ELR (cell line): ENCODE measurements at places on chromosomes 7 and 10.

DNA sequence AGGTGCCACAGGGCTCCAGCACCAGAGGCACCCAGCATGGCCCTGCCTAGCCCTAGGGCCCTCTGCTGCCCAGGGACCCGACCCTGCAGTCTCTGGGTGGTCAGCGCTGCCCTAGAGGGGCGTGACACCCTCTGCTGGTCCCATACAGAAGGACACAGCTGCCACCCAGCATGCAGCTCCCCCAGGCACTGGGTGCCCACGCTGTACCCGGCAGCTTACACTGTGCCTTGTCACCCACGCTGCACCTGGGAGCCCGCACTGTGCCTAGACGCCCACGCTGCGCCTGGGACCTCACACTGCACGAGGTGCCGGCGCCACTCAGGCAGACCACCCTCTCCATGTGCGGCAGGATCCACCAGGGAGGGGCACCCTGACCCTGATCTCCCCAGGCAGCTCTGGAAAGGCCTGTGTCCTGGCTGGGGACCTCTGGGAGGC lies 55.2 kb downstream of the PWWP2B start:
- DNase-seq, result no peak

- no peak for DNase-seq
These were observed 10.1 kb downstream of the PSAP start for GRCh38 chr10:71840958-71841335.

GRCh38 chr7:17530741-17531421 lies 232.4 kb downstream of the AHR start:
- DNase-seq, result peak; percentile 51

DNA sequence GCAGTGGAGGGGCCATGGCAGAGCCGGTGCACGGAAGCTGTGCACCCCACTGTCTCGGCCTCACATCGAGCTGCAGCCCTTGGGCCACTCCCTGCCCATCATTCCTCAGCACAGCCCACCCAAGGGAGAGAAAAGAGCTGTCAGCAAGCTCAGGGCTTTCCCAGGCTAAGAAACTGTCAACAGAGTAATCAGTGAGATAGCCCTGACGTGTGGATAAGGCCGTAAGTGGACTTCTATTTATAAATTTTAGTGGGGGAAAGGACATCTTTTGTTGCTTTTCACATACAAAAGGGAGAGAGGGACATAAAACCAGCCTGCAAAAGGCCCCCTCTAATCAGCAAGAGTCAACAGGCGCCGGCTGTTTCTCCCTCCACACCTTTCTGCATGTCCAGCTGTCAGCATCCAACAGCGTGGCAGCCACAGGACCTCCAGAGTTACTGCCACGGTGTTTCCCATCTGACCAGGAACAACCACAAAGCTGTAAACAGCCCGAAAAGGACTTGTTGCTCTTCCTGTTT lies 56.8 kb upstream of the DDC start:
- no peak for DNase-seq

- DNase-seq, result no peak
These were observed 11.4 kb downstream of the PWWP2B start for GRCh38 chr10:132408367-132408781.

DNA sequence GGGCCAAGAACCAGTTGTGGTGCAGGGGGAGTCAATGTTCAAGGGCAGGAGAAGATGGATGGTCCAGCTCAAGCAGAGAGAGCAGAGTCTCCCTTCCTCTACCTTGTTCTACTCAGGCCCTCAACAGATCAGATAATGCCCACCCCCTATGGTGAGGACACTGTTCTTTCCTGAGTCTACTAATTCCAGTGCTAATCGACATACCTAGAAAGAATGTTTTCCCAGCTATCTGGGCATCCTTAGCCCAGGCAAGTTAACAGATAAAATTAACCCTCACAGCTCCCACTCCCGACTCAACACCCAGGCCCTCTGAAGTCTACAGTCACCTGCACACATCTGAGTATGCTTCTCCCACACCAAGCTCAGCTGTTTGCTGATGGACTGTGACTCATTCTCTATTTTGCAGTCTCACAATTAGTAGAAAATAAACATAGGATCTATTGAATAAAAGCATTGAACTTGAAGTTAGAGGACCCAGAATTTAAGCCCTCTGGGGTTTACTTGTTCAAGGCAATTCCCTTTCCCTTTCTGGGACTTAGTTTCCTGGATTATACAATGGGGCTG lies 17.1 kb downstream of the COL13A1 start:
- peak; percentile 59 for DNase-seq

GRCh38 chr10:60406182-60406581 lies 16.5 kb upstream of the ANK3 start:
- DNase-seq, result no peak

DNA sequence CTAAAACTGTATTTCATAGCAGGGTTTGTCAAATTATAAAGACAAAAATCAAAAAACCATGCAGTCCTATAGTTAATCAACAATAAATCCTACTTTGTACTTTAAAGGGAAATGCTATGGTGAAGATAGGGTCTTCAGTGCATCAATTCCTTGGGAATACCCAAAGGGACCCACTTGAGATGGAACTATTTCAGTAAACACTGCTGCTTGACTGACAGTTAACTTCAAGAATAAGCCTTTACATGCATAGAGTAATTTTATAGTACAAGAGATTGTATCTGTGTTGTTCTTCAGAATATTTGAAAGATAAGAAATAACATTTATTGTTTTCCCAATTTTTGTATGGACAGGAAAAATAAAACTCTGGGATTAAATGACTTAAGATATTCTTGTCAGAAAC lies 1179.6 kb downstream of the CNTNAP2 start:
- DNase-seq, result no peak

- no peak for DNase-seq
These were observed 299.4 kb downstream of the LRRTM3 start for GRCh38 chr10:67225226-67225625.

- DNase-seq, result no peak
These were observed 70.8 kb upstream of the ZNF92 start for GRCh38 chr7:65302883-65303282.

DNA sequence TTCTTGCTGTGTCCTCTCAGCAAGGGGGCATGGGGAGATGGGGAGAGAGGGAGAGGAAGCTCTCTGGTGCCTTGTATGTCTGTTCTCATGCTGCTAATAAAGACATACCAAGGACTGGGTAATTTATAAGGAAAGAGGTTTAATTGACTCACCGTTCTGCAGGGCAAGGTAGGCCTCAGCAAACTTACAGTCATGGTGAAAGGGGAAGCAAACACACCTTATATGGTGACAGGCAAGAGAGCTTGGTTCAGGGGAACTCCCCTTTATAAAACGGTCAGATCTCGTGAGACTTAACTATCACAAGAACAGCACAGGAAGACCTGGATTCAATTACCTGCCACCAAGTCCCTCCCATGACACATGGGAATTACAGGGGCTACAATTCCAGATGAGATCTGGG lies 464.7 kb upstream of the CELF2 start:
- DNase-seq, result no peak

DNA sequence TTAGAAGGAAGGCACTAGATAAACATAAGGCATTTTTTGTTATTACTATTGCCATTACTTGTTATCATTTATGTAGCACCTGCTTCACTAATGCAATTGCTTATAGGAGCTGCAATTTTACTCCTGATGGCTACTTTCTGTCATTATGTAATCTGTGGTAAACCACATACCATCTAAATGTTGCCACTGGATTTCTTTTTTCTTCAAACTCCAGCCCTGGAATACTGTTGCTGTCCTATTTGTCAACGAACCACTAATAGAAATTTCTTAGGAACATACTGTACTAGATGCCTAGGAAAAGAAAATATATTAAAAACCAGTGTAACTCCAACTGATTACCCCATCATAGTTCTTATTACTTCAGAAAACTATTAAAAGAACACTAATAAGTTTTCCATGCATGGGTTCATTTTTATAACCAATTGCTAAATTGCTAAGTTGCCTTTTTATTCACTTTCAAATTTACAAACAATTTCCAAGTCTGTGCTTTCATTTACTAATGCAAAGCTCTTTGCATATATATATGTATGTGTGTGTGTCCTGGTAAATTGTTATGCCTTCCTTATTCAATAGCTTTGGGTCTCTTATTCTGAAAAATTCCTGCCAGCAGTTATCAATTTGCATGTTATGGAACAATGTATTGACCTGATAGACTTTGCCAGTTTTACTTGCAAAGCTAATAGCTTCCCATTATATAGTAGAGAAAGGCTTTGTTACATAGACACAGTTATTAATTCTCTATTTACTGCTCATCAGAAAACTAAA lies 287.4 kb downstream of the EXOC4 start:
- DNase-seq, result no peak

GRCh38 chr7:117285826-117286225 lies 37.0 kb downstream of the WNT2 start:
- no peak for DNase-seq

DNA sequence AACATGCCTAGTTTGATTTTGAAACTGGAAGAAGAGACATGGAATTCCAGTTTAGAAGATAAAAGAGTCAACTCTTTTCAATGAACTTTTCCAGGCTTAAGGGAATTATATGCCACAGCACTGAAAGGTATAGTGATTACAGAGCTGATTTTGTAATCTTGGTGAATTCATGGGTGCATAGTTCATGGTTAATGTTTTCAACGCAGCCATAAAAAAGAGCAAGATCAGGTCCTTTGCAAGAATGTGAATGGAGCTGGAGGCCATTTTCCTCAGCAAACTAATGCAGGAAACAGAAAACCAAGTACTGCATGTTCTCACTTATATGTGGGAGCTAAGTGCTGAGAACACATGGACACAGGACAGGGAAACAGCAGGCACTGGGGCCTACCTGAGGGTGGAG lies 94.2 kb downstream of the CUBN start:
- DNase-seq, result no peak

DNA sequence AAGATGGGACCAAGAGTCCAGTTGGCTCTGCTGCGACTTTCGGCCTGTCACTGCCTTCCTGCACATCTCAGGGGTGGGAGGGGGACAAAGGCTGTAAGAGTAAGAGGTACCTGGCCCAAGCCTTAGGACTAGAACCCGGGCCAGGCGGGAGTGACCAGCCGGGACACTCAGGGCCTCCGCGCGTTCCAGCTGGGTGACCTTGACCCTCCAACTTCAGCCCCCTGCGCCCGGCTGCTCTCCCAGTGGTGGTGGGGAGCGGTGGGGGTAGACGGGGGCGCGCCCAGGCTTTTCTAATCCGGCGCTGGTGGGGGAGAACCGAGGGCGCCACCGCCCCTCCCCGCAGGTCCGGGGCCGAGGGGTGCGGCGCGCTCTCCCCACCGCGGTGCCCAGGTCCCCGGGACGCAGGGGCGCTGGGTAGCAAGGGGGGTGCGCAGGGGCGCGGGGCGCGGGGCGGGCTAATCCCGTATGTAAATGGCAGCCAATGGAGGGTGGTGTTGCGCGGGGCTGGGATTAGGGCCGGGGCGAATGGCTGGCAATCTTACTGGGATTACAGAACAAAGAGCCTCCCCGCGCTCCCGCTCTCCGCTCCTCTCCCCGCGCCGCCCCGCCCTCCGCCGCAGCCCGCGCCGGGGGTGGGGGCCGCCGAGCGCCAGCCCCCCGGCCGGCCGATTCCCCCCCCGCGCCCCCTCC lies at the start of gene GTF2IRD1:
TSS of gene GTF2IRD1 (plus strand) at position 585 of the 690 bp plus-strand sequence. CDS start 54,175 bp downstream, outside the sequence.
- peak; percentile 79 for DNase-seq

GRCh38 chr7:1287752-1288201 lies 55.1 kb downstream of the UNCX start:
- no peak for DNase-seq

DNA sequence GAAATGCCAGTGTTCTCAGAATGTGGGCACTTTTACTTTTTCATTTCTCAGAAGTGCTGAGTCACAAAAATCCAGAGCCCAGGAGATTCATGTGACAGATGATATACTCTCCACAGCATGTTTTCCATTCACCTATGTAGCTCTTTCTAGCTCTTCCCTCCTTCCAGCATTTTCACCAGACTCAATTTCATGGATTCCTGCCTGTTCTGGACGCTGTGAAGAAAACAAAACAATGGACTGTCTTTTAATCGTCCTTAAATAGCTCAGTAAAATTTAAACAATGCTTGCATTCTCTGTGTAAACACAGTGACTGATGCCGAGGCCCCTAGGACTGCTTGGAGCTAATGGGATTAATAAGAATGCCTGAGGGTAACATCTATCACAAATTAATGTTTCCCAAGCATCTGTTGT lies 25.5 kb downstream of the ZNF713 start:
- DNase-seq, result no peak

- DNase-seq, result peak; percentile 69
These were observed at the start of gene HTR7 for GRCh38 chr10:90857635-90858460. HTR7 (minus strand) TSS chr10:90858039; CDS start chr10:90857671, 368 bp downstream.

DNA sequence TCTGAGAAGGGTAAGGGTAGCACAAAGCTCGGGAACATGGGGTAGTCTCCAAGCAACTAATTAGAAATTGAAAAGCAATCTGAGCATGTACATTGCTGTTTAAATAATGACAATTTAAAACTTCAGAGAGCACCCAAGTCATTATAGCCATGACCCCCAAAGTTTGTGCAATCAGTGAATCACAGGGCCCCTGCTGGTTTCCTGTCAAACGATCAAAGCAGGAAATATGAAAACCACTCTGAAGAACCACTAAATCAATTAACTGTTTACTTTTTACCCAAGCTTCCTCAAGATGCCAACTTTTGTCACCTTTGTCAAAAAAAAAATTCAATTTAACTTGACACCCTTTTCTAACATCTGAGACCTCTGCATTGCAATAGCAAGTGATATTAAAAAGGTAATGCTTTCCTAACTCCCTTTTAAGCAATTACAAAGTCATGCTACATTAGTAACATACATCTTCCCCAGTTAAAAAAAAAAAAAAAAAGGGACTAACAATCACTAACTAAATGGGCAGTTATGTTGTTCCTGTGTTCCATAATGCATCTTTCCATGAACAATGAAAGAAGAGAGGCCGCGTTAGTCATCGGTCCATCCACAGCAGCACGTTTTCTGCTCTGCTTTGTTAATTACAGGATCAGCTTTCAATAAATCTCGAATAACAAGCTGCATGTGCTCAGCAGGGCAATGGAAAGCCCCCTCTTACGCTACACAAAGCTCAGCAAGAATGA lies 80.6 kb downstream of the ETV1 start:
- DNase-seq, result peak; percentile 60

DNA sequence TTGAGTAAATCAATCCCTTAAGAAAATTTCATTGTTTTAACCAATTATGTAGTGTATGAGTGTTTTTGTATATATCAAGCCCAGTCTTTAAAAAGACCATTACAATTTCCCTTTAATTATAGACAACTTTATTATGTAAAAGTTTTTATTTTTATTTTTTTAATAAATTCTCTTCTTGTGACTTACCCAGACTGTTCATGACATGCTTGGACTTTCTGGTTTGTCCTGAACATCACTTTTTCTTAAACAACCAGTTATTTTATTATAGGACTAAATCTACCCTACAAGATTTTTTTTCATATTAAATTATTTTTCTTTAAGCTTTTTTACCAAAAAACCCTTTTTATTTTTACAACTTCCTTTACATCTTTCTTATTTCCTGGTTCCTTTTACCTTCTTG lies 410.4 kb downstream of the ATRNL1 start:
- DNase-seq, result peak; percentile 1

DNA sequence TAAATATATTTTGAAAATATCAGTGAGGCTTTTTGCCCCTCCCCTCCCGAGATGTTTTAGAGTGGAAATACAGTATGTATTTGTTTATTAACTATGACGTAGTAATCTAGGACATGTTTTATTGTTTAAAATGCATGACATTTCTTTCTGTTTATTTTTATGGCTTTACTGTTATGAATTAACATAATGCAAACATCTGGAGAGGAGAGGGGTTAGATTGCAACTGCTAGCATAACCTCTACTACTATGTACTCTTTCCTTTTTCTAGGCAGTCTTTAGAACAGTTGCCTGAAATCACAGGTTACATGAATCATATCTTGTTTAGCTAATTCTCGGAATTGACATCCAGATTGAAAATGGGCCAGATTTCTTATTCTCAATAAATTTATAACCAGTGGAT lies 7.4 kb downstream of the BTAF1 start:
- DNase-seq, result no peak

- no peak for DNase-seq
These were observed 816.7 kb downstream of the XPNPEP1 start for GRCh38 chr10:109106604-109107003.

GRCh38 chr7:116986611-116987565 lies 33.6 kb downstream of the ST7 start:
- DNase-seq, result peak; percentile 53
